Astrocyte (in vitro differentiated cells and primary cell): ENCODE measurements at places on chromosomes 7 and 10. TPM values are rescaled to one million over a fixed set of nuclear protein-coding genes. Genes with fewer than 3 reads are reported as not detected.
A peak's percentile ranks its signal among the peaks of the same experiment; 100 is the strongest.

The SSBP1 gene
- 138 and 146 TPM in 2 replicates for total RNA-seq

The AKR1C8 gene
- total RNA-seq: not detected in 2 replicates

GRCh38 chr10:123361832-123362231 is 207.6 kb downstream of the BUB3 start:
- H3K27me3 ChIP-seq: peaks cover 3% of the 10 kb centered on the region
- H3K36me3 ChIP-seq: no peaks in the 10 kb centered on the region
- no peak for DNase-seq
- no peak overlapping the region for H3K4me3 ChIP-seq

DNA sequence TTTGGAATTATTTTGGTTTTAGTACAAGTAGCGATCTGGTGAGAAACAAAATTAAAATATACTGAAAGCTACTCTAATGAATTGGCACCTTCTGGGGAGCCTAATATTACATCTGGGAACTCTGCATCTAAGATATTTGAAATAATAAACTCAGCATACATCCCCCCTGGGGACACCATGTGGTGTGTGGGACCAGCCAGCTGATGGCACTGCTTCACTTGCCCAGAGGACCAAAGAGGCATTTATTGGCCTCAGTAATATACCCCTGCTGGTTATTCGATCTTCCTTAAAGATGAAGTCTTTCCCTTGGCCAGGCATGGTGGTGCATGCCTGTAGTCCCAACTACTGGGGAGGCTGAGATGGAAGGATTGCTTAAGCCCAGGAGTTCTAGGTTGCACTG is 195.1 kb upstream of the AUTS2 start:
- no peak overlapping the region for H3K4me3 ChIP-seq
- no peaks in the 10 kb centered on the region for H3K36me3 ChIP-seq
- H3K27me3 ChIP-seq: no peaks in the 10 kb centered on the region
- H3K4me1 ChIP-seq: peaks cover 8% of the 10 kb centered on the region

DNA sequence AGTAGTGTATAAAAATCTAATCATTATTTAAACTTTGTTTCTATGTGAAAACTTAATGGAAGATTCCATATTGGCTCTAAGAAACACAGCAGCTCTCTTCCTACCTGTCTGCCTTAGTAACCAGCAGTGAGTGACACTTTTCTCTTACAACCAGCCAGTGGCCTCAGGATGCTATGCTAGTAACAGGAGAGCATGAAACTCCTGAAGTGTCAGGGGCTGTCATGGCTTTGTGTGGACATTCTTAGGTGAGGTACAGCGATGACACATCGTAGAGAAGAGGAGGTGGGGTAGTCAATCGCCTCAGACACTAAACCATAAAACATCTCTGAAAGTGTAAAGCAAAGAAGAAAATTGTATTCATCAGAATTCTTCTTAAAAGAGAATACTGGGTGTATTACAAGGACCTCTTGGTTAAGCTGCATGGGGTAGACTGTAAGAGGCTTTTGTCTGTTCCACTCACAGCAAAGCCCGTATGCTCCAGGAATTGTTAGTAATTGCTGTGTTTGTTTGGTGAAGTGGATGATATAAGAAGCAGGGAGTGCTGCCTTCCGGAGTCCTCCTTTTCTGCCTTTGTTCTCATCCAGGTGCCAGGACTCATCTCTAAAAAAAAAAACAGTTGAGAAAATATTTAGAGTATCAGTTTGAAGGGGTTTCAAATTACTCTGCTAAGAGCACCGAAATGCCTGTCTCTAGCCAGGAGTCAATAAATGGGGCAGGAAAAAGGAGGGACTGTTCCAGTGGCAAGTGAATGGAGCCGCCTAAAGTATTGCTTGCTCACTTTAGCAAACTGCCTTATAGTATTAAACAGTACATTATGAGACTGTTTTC is 518.8 kb downstream of the CNTNAP2 start:
- H3K36me3 ChIP-seq: no peaks in the 10 kb centered on the region
- DNase-seq: no peak
- H3K27me3 ChIP-seq: no peaks in the 10 kb centered on the region

DNA sequence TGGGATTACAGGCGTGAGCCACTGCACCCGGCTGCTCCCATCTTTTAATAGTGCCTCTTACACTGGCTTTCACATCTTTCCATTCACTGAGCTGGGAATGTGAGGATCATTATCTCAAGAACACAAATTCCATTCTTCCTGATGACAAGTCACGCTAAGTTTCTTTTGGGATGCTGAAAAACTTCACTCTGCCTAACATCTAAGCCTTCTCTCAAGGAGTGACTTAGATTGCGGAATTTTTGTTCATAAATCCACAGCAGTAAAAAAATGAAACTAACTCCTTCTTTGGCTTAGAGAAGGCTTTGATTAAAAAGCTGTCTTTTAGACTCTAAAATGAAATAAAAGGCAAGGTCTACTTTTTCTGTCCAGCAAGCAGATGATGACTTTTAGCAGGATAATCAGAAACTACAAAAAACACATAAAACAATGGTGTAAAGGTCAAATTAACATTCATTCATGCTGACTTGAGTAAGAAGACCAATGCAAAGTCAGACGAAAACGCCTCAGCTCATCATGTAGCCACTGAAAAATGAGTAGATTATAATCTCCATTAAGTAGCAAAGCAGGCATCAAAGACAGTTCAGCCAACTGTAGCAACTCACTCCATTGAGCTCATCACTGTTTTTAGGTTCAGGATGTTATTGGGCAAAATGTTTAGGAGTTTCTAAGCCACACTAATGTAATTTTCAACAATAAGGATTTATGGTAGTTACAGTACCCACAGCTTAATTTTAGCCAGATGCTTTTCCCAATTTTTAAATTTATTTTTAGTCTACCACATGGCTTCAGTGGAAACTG is 178.8 kb downstream of the ELMO1 start:
- H3K27me3 ChIP-seq: no peaks in the 10 kb centered on the region
- no peak overlapping the region for H3K27ac ChIP-seq
- DNase-seq: no peak
- no peak overlapping the region for H3K4me3 ChIP-seq
- no peaks in the 10 kb centered on the region for H3K36me3 ChIP-seq
- H3K4me1 ChIP-seq: no peaks in the 10 kb centered on the region

- H3K4me1 ChIP-seq: peaks cover 30% of the 10 kb centered on the region
- peak overlapping the region; percentile 28 for H3K27ac ChIP-seq
- no peak overlapping the region for H3K4me3 ChIP-seq
- peak; percentile 65 for DNase-seq
Measured at GRCh38 chr7:105776986-105777910, 99.2 kb downstream of the ATXN7L1 start.

DNA sequence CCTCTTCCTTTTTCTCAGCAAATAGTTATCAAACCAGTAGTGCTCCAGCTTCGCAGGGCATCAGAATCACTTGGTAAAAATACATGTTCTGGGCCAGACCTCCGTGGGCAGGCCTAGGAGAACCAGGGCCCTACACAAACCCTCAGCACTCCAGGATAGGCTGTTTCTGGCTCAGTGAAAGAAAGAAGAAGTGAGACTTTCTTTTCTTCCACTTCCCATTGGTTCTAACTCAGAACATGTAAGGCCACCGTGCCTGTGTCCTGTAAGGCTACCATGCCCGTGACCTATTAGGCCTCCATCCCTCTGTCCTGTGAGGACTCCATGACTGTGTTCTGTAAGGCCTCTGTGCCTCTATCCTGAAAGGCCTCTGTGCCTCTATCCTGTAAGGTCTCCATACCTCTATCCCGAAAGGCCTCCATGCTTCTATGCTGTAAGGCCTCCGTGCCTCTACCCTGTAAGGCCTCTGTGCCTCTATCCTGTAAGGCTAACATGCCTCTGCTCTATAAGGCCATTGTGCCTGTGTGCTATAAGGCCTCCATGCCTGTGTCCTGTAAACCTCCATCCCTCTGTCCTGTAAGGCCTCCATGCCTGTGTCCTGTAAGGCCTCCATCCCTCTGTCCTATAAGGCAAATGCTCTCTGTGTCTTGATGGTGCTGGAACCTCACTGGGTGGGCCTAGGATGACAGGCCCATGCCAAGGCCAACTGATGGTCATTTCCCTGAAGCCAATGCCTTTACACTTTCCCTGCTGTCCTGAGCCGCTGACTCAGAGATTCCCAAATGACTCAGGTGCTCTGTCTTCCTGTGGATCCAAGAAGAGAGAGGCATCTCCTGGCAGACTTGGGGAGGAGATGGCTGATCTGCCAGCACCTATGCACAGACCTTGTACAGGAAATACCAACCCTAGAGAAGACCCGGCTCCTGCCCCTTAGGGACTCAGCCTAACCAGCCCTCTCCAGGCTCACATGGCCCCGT is 96.6 kb upstream of the CACUL1 start:
- H3K4me3 ChIP-seq: no peak overlapping the region
- DNase-seq: no peak
- H3K4me1 ChIP-seq: no peaks in the 10 kb centered on the region
- no peaks in the 10 kb centered on the region for H3K36me3 ChIP-seq
- H3K27me3 ChIP-seq: no peaks in the 10 kb centered on the region

DNA sequence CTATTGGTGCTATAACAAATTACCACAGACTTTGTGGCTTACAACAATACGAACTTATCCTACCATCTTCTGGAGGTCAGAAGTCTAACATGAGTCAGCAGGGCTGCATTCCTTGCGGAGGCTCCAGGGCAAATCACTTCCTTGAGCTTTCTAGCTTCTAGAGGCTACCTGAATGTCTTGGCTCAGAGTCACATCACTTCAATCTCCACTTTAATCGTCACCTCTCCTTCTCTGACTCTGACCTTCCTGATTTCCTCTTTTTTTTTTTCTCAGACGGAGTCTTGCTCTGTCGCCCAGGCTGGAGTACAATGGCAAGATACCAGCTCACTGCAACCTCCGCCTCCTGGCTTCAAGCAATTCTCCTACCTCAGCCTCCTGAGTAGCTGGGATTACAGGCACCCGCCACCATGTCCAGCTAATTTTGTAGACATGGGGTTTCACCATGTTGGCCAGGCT is 44.6 kb upstream of the ANAPC16 start:
- H3K4me3 ChIP-seq: no peak overlapping the region
- no peak overlapping the region for H3K27ac ChIP-seq
- no peaks in the 10 kb centered on the region for H3K27me3 ChIP-seq
- peak; percentile 92 for DNase-seq
- peaks cover 29% of the 10 kb centered on the region for H3K4me1 ChIP-seq

DNA sequence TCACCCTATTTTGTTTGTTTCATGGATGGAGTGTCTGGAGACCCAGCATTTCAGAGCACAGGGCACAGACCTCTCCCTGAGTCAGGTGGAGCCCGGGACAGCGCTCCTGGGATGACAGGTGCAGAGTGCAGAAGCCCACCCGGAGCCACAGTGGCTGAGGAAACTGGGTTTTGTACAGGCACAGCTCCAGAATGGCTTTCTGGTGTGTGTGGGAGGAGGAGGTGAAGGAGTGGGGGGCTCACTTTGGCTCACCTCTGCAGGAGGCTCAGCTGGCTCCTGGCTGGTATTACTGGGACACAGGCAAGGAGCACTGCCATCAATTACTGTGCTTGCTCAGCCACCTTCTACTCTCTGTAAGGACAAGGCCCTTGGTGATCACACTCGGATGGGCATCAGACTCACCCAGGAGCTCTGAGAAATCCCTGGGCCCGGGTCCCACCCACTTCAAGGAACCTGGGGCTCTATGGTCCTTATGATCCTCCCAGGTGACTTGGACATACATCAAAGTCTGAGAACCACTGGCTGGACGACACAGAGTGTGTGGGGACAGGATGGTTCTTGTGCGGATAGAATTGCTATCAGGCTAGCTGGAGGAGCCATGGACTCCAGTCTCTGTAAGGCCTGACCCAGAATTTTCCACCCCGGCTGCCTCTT is 221.1 kb upstream of the ZNF32 start:
- no peak overlapping the region for H3K4me3 ChIP-seq
- H3K27me3 ChIP-seq: peaks cover 8% of the 10 kb centered on the region
- peaks cover 14% of the 10 kb centered on the region for H3K4me1 ChIP-seq

GRCh38 chr7:22452960-22453558 is 46.9 kb downstream of the STEAP1B start:
- no peak overlapping the region for H3K4me3 ChIP-seq
- DNase-seq: no peak
- H3K27me3 ChIP-seq: peaks cover 2% of the 10 kb centered on the region
- no peaks in the 10 kb centered on the region for H3K36me3 ChIP-seq

DNA sequence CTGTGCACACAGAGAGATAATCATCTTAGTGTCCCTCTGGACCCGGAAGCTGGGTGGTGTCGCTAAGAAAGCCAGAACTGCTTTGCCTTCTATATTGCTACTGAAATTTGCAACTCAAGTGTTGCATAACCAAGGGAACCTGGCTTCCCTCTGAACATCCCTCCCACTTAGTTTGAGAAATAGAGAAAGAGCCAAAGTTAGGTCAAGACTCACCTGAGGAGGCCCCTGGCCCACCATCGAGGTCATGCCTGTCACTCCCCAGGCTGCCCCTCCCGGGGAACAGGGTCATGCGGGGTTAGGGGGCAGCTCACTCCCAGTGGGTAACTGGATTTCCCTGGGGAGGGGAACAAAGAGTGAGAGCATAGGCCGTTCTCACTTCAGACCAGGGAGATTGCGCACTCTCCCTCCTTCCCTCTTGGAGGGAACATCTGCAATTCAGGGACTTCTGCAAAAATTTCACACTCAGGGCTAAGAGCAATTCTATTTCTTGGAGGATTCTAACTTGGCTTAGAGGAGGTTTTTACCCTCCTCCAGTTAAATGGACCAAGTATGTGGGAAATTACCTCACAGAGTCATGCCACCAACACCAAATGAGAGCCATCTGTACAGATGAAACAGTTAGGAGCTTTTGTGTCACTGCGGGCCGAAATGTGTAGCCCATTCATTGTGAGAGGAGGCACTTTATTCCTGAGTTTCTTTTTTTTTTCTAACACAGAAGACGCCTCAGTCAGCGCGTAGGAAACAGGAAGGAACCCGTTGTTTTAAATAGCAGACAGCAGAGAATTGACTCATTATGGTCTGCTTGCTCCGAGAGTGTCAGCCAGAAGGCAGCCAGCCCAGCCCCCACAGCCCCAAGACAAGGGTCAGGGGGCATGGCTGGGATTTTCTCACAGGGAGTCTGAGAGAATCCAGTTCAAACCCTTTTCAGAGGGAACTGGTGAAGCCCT is 221.3 kb downstream of the ARHGAP12 start:
- peaks cover 23% of the 10 kb centered on the region for H3K4me1 ChIP-seq
- H3K27me3 ChIP-seq: no peaks in the 10 kb centered on the region
- peak; percentile 74 for DNase-seq
- H3K4me3 ChIP-seq: peak overlapping the region; percentile 18
- H3K36me3 ChIP-seq: no peaks in the 10 kb centered on the region

DNA sequence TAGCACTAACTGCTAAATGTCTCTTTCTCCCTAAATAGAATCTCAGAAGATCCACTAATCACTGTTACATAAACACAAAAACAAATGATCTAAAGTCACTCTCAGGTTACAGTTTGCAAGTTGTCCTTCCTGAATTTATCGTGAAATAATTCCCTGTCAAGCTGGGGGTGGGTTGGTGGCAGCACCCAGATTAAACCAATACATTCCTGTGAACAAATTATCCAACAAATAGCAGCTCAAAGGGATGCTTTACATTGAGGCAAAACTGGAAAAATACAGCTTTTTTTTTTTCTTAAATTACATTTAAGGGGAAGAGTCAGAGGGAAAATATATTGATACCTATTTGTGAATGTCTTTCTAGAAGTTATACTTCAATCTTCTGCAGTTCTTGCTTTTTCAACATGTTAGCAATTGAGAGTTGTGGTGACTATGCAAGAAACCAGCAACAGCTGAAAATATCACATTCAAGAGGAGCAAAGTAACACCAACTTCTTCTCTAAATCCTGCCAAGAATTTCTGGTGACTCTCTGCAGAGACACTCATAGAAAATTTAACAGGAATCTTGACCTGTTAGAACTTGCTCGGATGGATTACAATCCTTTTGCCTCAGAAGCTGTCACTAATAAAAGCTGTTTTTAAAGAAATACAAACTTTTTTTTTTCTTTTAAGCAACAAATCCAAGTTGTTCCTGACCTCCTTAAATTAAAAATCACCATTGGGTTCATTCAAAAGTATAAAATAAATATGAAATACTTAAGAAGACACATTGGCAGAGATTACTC is 18.9 kb downstream of the LMOD2 start:
- no peak overlapping the region for H3K27ac ChIP-seq
- H3K4me1 ChIP-seq: peaks cover 9% of the 10 kb centered on the region
- no peaks in the 10 kb centered on the region for H3K27me3 ChIP-seq
- H3K36me3 ChIP-seq: no peaks in the 10 kb centered on the region
